GM13977 (cell line): ENCODE measurements at places on chromosomes 2 and 18.

- no peak for DNase-seq
Measured at GRCh38 chr2:162090109-162090508, 16.1 kb upstream of the DPP4 start.

GRCh38 chr2:134532537-134532936 lies 186.3 kb downstream of the TMEM163 start:
- DNase-seq: no peak

DNA sequence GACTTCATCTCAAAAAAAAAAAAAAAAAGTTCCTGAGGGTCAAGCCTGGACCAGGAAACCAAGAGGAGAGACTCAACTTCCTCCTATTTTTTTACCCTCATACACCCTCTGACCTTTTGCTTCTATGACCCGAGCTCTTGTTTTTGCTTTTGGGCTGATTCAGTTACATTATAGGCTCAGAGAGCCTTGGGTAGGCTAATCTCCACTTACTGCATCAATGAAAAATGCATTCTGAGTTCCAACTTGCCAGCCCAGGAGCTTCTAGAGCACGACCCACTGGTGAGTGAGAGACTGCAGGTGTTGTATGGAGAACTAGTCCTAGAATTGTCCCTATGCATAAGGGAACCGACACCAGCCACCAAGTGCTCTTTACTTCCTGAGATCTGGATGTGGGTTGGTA lies 91.1 kb downstream of the CABLES1 start:
- DNase-seq: no peak

- no peak for DNase-seq
Measured at GRCh38 chr2:212797484-212798205, 259.0 kb upstream of the ERBB4 start.
